ENCODE measurements at places on chromosomes 4 and X.

- DNase-seq = no peak
These were observed 1609.1 kb downstream of the C4orf33 start for GRCh38 chr4:130705023-130705422.

DNA sequence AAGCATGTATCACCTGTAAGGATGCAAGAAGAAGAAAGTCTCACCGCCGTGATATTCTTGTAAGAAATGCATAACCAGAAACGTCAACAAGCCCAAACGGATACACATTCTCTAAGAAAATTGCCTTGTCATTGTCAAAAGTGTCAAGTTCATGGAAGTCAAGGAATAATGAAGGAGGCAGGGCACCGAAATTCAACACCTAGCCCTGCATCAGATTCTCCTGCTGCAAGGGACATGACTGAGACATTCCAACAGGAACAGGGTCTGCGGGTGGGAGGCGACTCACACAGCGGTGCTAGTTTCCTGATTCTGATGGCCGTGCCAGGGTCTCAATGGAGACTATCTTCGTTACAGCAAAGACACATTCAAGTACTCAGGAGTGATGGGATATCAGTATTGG lies 26.7 kb downstream of the IRF2 start:
- no peak for DNase-seq

DNA sequence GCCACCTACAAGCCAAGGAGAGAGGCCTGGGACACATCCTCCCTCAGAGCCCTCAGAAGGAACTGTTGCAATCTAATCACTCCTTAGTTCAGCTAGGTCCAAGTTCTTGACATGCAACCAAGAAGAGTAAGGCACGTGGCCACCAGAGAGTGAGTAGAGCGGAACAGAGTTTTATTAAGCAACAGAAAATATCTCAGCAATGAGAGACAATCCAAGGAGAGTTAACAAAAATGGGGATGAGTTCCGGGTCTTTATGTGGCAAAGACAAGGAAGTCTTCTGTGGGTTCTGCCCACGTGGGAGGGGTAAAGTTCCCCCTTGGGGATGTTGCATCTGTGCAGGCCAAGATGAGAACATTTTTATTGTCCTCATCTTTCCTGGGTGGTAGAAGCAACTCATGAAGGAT lies 38.5 kb upstream of the PROM1 start:
- no peak for DNase-seq

DNA sequence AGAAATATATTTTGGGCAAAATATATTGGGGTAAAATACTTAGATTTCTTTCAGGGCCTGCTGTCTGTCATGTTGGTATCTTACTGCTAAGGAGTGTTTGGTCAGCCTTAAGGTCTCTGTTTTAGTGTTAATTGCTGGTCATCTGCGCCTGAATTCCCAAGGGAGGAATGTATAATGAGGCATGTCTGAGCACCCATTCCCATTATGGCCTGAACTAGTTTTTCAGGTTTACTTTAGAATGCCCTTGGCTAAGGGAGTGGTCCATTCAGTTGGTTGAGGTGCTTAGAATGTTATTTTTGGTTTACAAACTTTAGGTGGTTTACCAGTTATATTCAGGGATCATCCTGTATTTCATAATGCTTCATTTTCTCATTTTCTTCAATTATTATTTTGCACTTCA lies 125.9 kb downstream of the CFAP299 start:
- DNase-seq = no peak

- DNase-seq = no peak
These were observed 146.9 kb downstream of the DCHS2 start for GRCh38 chr4:154344686-154345085.

GRCh38 chr4:138158746-138159297 lies 83.3 kb downstream of the SLC7A11 start:
- DNase-seq = peak; percentile 91
